ENCODE measurements at places on chromosomes 4 and X.

DNA sequence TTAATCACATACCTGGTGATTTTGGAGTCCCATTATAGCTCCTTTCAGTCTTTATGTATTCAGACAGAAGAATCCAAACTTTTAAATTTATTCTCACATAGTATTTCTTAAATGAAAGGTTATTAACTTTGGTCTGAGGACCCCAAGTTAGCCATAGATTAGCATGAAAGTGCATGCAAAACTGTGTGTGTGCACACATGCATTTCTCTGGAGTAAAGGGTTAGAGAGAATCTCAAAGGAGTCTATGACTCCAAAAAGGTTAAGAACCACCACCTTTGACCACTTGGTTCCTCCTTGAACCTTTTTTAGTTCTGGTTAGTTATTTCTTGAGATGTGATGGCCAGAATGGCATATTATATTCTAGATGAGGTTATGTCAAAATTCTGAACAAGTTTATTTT, 102.0 kb downstream of the MGST2 start:
- DNase-seq = no peak

DNA sequence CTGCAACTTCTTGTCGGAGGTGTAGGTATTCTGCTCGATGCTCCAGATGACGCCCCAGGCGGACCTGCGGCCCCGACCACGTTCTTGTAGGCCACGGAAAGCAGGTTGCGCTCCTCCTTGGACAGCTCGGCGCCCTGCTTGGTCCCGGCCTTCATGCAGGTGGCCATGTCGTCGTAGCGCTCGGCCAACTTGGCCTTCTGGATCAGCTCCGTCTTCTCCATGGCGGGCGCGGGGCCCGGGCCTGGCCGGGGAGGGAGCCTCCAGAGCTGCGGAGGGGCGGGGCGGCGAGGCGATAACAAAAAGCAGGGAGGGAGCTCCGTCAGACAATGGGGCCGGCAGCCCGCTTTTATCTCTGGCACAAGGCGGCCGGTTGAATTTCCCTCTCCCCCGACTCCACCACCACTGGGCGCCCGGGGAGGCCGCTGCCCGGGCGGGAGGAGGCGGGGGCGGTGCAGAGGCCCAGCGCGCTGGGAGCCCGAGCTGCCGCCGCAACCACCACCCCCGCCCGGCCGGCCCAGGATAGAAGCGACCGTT, 28.3 kb upstream of the DRP2 start:
- no peak for DNase-seq

GRCh38 chrX:133921764-133922389, 63.5 kb downstream of the GPC3 start:
- peak; percentile 43 for DNase-seq

GRCh38 chr4:168787801-168788595, 222.1 kb downstream of the CBR4 start:
- DNase-seq = no peak

GRCh38 chr4:174826660-174827059, 2.4 kb downstream of the GLRA3 start:
- DNase-seq = no peak
